ENCODE measurements at places on chromosomes 4 and X. TPM values are rescaled to one million over a fixed set of nuclear protein-coding genes. Genes with fewer than 3 reads are reported as not detected.

GRCh38 chrX:20418379-20419150 lies 151.9 kb upstream of the RPS6KA3 start:
- no peak for DNase-seq

- no peak for DNase-seq
Observed at GRCh38 chrX:47558436-47558835, 2.6 kb upstream of the ARAF start.

DNA sequence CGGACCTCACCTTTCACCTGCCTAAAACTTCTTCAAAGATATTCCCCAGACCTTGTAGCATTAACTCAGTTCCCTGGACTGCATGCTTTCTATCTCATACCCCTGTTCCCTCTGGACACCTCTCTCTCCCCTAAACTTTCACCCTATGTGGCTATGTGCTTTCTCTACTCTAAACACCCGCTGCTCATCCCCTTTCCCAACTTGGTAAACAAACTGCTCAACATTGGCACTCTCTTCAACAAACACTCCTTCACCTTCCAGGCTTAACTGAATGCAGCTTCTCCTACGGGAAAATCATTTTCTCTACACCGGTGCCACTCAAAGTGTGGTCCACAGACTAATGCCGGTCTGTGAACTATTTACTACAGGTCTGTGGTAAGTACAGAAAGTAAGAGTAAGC lies 19.9 kb downstream of the PHF8 start:
- no peak for DNase-seq

DNA sequence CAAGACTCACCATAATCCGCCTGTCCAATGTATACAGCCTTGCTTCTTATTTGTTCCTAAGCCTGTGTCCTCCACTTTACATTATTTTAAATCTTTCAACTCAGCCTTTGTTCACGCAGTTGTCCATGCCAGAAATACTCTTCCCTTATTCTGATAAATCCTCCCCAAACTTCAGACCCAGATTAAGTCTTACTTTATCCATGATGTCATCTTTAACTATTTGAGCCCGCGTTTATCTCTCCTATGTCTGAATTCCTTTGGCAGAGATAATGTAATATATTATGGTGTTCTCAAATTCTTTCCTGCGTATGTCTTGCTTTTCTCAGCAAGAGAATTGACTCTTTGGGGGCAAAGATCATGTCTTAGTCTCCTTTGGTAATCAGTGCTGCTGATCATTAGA lies 129.6 kb downstream of the LUZP4 start:
- no peak for DNase-seq

DNA sequence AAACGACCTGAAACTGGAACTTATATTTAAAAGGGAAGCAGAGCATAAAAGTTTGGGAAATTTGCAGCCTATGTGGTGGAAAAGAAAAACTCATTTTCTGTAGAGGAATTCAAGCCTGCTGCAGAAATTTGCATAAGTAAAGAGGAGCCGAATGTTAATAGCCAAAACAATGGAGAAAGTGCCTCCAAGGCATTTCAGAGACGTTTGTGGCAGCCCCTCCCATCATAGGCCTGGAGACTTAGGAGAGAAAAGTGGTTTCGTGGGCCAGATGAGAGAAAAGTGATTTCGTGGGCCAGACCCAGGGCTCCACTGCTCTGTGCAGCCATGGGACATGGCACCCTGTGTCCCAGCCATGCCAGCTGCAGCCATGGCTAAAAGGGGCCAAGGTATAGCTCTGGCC lies 361.9 kb downstream of the PCDH19 start:
- no peak for DNase-seq

- no peak for DNase-seq
Observed at GRCh38 chr4:19329631-19330030, 922.1 kb upstream of the SLIT2 start.

Gene IGSF1
- 84.6 TPM for polyA plus RNA-seq
